ENCODE measurements at places on chromosomes 7 and 10.
A peak's percentile ranks its signal among the peaks of the same experiment; 100 is the strongest.

- no peak for DNase-seq
Observed at GRCh38 chr7:132519936-132520335, 56.3 kb downstream of the PLXNA4 start.

GRCh38 chr7:138902161-138902560 lies 79.0 kb downstream of the KIAA1549 start:
- no peak for DNase-seq

DNA sequence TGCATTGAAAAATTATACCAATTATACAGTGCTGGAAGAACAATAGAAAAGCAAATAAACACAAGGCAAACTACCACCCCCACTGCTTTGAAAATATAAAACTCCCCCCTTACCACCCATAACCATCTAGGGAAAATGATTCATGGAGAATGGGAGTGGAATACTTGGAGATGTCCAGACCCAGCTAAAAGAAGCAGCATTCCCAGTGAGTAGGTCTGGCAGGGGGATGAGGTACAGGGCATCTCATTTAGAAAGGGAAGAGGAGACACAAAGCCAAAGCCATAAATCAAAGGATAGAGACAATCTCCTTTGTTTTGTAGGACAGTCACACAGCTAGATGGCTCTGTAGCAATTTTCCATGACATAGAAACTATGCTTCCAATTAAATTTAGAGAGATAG lies 36.0 kb upstream of the DGKI start:
- DNase-seq = no peak

- DNase-seq = peak; percentile 92
Observed at GRCh38 chr7:151341357-151342101, at the start of gene NUB1. Gene NUB1, plus strand, starts transcription at chr7:151341812. Its CDS starts 3,538 bp downstream, at chr7:151345350.
